Urothelium cell line (cell line): ENCODE measurements at places on chromosomes 7 and 10.

DNA sequence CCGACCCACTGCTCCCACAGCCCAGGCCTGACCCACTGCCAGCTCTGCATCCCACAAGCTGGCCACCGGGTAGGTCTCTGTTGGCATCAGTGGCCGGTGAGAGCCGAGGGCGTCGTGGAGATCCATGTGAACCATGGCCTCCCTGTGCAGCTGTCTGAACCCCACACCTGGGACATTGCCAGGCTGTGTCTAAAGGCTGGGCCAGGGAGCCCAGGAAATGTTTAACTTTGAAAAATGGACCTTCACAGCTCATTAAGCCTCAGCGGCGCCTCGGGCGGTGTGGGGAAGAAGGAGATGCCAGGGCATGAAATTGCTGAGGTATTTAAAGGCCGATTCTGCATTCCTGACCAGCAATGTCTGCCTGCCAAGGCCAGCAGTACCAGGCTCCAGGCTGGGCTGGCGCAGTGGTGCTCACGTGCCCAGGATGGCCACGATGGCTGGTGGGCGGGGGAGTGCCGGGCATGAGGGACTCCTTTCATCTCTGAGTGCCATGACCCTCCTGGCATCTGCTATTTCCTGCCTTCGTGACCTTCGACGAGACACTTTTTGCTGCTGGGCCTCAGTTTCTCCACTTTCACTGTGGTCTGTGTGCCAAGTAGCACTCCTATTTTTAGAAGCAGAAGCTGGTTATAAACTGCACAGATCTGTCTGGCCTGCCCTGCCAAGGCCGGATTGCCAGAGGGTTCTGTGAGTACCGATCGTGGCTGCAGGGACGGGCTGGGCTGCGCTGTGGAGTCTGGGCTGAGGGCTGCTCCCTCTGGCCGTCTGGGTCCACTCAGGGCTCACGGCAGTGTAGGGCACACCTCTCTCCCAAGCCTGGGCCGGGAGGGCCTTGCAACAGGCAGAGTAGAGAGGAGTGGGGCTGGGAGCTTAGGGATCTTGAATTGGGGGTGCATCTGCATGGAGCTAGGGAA, 21.8 kb downstream of the ELFN1 start:
- DNase-seq, result no peak

DNA sequence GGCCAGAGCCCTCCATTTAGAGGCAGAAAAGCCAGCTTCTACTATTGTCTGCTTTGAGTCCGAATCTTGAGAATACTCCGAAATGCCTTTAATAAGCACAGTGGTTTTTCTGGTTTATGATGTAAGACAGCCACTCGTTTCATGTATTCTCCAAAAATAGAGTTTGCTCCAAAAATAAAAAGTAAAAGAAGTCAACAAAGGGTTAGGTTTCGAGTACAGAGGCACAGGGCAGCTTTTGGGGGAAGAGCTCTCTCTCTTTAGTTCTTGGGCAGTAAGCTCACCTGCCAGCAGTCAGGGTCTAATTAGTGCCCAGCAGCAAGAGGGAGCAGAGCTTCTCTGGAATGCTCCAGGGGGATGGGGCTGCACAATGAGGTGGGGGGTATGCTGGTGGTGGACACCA, 20.2 kb downstream of the CREB3L2 start:
- DNase-seq, result no peak

DNA sequence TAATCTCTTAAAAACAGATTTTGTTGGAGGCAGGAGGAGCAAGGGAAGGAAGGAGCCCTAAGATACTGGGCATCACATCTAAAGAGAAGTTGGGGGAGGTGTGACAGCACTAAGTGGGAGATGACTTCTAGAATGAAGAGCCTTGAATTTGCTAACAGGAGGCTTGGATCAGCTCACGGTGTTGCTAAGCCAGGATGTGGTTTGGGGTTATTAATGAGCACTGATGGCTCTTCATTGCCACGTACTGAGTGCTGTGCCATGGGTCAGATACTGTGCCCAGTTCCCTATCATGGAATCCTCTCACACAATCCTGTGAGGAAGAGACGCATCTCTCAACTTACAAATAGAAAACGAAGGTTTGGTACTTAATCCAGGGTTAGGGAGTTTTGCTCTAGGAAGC, 78.5 kb downstream of the C7orf25 start:
- DNase-seq, result no peak

- DNase-seq, result no peak
Measured at GRCh38 chr7:148624735-148625134, 34.2 kb downstream of the C7orf33 start.

DNA sequence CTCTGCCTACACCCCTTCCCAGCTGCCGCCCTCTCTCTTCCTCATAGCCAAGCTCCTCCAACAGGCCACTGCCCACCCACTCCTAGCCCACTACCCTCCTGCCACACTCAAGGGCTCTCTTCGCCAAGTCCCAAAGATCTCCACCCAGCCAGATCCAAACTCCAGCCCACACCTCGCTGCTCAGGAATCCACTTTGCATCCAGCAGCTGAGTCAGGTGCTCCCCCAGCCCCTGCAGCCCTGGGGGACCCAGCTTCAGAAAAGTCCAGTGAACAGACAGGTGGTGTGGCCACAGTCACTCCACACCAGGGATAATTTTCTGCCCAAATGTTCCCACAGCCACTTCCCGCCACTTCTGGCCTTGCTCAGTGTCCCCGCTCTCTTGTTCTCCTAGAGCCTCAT, 10.9 kb downstream of the OGDHL start:
- DNase-seq, result no peak

DNA sequence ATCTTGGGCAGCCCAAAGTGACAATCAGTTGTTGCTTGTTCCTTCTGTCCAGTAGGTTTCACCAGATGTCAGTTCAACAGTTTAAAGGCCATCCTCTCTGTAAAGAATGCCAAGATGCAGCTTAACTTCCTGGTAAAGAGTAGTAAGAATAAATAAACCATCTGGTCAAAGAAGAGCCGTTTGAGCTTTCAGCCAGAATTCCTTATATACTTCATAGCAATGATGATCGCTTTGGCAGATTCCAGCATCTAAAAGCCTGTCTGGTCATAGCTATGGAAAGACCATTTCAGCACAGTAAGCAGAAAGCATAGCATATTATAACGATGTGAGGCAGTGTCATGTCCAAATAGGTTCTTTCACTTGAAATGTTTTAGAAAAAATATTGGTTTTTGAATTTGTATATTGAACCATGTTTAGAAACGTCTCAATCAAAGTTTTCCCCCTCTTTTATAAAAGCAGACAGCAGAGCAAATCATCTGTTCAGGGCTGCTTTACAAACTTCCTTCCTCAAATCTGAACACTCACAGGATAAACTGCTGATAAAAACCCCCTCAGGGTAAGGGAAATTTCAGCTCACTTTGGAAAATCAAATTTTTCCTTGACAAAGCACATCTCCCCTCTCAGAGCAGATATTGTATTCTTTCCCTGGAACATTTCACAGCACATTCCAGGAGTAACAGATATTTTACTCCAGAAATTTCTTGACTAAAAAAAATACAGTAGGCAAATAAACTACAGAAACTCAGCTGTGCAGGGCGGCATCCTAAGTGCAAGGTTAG, 184.1 kb downstream of the NOC3L start:
- no peak for DNase-seq

DNA sequence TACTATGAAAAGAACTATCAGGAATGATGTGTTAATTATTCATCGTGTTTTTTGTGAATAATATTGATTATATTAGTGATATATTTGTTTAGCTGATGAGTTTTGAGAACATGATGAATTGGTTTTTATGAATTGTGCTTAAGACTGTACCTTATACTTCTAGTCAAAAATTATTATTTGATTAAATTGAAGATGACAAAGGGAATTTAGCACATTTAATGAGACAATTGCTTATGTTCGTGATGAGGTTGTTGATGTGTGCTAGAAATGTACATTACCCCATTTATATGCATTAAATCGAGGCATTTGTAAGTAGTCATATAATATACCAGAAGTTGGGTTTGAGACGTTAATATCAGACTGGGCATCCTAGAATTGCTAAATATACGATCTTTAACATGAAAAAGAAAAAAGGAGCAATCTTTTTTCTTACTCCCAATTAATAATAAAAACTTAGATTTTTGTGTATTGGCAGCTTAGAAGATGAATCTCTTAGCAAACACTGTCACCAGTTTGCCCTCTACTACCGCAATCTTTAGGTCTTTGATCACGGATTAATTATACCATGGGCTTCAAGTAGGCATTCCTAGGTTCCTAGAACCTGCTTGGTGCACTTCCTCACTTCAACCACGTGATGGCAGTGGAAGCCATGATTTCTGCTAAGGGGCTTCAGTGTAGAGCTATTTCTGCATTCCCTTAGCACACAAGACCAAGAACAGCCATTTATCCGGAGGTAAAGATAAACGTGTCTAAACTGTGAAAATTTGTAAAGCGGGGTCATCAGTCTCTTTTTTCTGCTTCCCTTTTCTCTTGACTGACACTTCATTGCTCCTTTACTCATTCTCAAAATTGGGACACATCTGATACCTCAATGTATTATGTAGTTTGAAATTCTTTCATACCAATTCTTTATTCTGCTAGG, 1.6 kb downstream of the KLHDC10 start:
- DNase-seq, result peak; percentile 54

GRCh38 chr7:50721160-50721559, 61.5 kb downstream of the GRB10 start:
- DNase-seq, result peak; percentile 30

DNA sequence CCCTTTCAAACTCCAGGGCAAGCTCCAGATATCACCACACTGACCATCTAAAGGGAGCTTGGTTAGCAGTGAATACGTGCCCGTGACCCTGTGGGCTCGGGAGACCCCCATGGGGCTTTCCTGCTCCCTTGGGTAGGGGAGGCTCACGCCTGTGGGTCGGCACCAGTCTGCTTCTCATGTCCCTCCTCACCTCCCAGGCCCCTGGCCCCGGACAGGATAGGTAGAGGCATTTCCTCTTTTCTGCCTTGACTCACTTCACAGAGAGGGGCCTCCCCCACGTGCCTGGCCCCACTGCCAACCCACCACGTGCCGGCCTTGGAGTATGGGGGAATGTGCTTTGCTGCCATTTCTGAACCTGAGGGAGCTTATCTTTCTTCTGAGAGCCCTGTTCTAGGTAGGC, 131.3 kb upstream of the FAM20C start:
- no peak for DNase-seq

DNA sequence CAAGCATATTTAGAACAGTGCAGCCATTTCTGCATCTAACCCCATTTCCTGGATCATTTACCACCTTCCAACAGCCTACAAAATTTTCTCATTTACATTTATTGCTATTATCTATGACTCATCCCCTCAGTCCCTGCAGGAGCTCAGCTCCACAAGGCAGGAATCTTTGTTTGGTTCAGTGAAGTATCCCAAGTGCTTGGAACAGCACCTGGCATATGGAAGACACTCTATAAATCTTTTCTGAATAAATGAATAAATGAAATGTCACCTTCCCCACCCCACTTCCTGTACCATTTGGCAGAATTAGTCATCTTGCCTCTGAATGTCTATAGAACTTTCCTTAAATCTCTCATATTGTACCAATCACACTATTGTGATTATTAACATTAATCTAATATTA, 110.7 kb downstream of the HIP1 start:
- DNase-seq, result no peak

DNA sequence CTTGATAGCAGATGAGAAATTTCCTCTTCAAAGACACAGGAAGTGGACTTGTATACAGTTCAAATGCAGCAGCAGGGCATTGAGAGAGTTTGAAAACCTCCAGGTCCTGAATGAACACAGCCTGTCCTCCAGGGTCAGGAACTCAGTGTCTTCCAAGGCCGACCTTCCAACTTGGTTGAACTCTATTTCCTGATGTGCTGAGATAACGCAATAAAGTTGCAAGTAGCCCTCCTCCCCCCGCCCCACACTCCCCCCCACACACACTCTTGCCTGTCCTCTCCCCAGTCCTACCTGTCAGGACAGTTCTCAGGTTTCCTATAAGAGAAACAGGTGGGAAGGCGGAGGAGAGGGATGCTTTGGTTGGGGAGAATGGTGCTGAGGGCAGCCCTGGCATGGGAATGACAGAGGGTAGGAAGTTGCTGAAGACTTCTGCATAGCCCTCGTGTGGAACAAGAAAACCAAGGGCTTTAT, 90.0 kb downstream of the CCDC71L start:
- no peak for DNase-seq

GRCh38 chr10:127880557-127880956, 12.2 kb downstream of the CLRN3 start:
- no peak for DNase-seq

DNA sequence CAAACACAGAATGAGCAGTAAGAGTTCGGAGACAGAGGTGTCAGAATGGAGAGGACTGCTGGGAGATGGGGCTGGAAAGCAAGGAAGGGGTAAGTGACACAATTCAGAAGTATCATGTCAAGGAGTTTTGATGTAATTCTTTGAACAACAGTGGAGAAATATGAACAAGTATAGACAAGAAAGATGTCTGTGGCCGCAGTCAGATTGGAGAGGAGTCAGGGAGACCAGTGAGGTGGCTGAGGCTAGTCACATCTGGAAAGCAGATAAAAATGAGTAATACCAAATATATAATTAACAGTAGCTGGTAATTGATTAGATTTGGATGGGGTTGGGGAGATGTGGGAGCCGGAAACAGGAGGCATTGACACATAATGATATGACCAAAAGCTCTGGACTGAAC, 540.9 kb downstream of the SUGCT start:
- DNase-seq, result no peak

DNA sequence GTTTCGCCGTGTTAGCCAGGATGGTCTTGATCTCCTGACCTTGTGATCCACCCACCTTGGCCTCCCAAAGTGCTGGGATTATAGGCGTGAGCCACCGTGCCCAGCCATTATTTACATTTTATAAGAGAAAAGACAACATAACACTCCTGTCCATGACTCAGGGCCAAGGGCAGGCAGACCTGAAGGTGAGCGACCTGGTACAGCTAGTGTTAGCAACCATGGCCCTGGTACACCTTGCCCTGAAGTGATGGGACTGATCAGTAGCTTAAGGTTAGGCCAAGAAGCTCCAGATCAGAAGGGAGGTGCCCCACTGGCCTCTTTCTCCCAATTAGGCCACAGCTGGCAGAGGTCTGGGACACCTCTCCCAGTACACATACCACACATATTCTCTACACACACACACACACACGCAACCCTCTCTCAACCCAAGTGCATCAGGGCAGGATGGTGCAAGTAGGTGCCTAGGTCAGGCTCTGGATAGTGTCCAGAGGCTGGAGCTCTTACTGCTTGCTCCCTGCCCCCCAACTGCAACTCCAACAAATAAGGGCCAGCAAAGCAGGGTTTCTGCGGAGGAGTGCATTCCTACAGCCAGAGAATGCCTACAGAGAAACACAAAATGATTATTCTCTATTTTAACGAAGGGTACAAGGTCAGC, 43.8 kb downstream of the DPCD start:
- DNase-seq, result no peak

DNA sequence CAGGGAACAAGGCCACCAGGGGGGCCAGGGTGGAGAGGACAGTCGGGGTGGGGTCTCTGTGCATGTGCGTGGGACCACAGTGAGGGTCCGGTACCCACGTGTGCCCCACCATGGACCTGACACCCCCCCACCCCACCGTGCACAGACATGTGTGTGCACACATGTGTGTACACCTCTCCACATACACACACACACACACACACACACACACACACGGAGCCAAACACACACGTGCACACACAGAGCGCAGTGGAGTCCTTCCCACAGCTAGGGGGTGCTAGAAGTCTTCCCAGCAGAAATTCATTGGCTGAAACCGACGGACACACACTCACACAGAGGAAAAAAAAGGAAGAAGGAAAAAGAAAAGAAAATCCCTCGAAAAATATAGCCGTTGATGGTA, 42.8 kb upstream of the GNA12 start:
- peak; percentile 96 for DNase-seq
